ENCODE measurements at places on chromosomes 16 and 17.

DNA sequence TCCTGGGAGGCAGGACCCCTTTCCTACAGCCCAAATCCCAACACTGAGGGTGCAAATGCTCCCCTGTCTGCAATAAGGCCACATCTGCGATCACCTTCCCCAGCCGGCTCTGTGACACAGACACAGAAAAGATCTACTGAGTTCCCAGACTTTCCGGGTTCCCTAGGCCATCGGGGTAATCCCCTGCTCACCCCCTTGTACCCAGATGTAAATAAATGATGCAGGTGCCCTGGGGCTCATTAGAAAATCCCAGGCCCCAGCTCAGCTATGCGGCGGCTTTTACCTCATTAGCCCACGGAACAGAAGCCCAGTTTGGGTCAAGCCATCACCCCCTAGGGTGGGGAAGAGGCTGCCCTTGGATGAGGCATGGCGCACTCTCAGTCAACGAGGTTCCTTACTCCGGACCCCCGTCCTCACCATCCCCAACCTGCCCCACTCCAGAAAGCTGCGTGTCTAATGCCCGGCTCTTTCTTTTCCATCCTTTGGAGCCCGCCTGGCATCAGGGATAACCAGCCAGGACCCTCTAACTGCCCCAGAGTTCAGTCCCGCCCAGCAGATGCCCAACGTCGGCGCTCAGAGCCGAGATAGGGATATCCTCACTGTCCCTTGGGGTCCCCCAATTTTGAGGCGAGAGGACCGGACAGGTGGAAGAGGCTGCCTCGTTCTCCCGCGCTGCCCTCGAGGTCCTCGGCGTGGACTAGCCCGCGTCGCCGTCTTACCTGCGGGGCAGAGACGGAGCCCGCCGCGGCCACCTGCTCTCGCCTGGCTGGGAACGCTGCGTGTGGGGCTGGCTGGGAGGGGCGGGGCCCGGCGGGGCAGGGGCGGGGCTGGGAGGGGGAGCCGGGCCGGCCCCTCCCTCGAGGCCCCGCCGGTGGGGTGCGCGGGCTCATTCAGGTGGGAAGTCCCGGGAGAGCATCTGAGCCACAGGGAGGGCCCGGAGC is at the start of gene ZNF385C:
Gene ZNF385C (minus strand): TSS at position 783 of the 941 bp plus-strand sequence. CDS start 35,417 bp downstream, outside the sequence.
- DNase-seq: no peak

DNA sequence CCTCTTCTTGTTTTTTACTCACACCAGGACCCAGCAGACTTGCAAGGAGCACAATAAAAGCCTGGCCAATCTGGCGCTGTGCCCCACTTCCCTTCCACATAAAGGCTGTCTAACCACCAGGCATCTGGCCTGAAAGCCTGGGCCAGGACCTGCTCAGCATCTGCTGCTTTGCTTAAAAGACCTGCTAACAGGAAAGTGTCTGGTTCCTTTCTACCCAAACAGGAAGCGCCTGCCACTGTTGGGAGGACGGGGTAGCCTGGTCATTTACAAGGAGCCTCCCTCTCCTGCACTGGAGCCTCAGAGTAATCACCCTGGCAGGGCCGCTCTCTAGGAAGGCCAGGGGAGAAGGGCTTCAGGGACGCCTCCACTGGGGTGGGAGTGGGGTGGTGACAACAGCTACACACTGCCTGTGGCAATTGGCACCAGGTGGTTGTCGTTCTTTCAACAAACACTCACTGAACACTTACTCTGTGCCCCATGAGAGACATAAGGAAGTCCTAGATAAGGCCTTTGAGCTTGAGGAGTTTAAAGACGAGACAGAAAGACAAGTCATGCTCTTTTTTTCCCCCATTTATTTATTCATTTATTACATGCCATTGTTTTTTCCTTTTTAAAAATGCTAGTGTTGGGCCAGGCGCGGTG is 6.3 kb upstream of the MMP28 start:
- DNase-seq: peak; percentile 19

DNA sequence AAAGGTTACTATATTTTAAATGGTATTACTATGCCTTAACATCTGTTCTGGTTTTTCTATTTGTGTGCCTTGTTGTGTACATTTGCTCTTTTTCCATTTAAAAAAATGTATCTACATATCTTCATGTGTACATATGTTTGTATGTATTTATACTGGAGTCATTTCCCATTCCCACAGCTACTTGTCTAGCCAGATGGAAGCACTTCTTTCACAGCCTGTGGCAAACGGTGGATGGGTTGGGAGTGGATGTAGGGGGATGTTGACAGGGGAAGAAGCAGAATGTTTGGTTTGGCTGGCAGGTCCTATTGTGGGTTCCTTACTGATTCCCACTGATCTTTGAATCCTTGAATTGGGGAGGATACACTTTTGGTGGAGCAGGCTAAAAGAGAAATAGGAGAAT is 93.6 kb upstream of the CNTNAP4 start:
- no peak for DNase-seq

- no peak for DNase-seq
Observed at GRCh38 chr17:17701658-17702057, 20.4 kb downstream of the RAI1 start.

GRCh38 chr16:54579106-54579728 is 292.6 kb upstream of the IRX3 start:
- DNase-seq: no peak

- DNase-seq: peak; percentile 60
Observed at GRCh38 chr16:27245276-27246172, 23.0 kb downstream of the NSMCE1 start.

GRCh38 chr17:28763137-28763799 is 19.5 kb downstream of the TRAF4 start:
- no peak for DNase-seq
